ENCODE measurements at places on chromosomes 1 and 21.

DNA sequence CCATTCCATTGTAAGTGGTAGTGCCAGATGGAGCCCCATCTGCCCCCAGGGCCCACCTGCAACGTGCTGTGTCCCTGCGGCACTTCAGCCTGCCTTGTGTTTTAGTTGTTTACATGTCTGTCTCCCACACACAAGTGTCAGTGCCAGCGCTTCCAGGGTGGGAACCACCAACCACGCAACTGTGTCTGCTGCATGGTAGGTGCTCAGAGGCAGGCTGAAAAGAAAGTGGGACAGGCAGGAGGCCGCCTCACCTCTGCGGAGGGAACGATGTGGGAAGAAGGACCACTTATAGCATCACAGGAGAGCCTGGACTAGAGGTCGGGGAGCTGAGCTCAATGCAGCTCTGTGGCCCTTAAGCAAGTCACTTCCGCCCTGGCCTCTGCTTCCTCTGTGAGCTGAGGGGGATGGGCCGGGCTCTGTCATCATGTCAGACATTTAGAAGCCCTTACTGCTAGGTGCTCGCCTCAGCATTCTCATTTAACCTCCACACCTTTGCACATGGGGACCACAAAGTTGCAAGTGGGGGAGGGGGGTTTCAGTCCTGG lies 17.9 kb downstream of the SLC9A1 start:
- no peak for DNase-seq

DNA sequence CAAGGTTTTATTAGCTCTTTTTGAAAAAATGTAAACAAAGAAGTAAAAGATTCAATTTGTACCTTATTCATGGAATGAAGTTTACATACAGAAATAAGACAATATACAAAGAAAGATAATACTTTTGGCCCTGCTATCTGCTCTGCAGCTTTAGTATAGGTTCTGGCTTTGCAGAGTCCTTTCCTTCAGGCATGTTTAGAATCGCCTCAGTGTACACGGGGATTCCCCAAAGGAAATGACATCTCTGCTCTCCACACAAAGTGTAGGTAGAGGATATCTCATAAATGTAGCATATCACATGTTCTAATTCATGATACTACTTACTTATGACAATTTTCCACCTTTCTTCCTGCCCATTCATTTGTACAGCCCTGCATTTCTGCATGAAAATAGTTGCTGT lies 222.6 kb upstream of the DPYD start:
- DNase-seq: no peak

- DNase-seq: no peak
Observed at GRCh38 chr1:95095833-95096217, 21.3 kb upstream of the TLCD4 start.

DNA sequence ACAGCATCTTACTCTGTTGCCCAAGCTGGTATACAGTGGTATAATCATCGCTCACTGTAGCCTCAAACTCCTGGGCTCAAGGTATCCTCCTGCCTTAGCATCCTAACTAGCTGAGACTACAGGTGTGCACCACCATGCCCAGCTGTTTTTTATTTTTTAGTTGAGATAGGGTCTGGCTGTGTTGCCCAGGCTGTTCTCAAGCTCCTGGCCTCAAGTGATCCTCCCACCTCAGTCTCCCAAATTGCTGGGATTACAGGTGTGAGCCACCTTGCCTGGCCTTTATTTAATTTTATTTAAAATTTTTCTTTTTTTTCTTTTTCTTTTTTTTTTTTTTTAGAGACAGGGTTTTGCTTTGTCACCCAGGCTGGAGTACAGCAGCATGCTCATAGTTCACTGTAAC lies 9.2 kb downstream of the MAP7D1 start:
- no peak for DNase-seq

DNA sequence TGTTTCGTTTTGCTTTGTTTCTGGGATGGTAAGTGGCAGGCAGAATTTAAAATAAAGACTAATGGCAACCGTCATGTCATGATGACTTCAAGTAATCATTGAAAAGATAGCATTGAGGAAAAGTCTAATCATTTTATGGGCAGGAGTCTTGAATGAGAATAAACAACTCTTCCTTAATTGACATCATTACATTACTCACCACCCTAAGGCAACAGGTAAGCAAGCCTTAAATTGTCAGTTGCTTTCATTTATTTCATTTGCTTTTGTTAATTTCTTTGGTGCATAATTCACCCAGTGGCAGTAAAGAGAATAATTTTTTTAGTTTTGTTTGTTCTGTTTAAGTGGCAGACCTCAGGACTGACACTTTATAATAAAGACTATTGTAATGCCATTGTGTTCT lies 669.0 kb downstream of the RWDD3 start:
- DNase-seq: no peak

DNA sequence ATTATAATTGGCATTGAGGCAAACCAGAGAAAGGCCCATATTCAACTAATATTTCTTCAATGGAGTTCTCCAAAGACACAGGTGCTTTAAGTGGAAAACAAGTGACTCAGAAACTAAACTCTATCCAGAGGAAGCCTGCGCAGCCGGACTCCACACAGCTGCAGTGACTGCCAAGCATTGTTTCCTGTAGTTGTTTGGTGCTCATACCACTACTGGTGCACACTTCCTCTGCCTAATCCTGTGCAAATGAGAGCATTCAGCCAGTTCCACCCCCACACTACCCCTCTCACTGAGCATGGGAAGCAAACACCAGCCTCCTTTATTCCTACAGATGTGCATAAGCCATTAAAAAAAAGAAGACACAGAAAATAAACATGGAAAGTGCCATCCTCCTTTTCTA lies 102.9 kb downstream of the VAV3 start:
- no peak for DNase-seq

GRCh38 chr1:231679109-231679508 lies 52.5 kb downstream of the DISC1 start:
- no peak for DNase-seq

DNA sequence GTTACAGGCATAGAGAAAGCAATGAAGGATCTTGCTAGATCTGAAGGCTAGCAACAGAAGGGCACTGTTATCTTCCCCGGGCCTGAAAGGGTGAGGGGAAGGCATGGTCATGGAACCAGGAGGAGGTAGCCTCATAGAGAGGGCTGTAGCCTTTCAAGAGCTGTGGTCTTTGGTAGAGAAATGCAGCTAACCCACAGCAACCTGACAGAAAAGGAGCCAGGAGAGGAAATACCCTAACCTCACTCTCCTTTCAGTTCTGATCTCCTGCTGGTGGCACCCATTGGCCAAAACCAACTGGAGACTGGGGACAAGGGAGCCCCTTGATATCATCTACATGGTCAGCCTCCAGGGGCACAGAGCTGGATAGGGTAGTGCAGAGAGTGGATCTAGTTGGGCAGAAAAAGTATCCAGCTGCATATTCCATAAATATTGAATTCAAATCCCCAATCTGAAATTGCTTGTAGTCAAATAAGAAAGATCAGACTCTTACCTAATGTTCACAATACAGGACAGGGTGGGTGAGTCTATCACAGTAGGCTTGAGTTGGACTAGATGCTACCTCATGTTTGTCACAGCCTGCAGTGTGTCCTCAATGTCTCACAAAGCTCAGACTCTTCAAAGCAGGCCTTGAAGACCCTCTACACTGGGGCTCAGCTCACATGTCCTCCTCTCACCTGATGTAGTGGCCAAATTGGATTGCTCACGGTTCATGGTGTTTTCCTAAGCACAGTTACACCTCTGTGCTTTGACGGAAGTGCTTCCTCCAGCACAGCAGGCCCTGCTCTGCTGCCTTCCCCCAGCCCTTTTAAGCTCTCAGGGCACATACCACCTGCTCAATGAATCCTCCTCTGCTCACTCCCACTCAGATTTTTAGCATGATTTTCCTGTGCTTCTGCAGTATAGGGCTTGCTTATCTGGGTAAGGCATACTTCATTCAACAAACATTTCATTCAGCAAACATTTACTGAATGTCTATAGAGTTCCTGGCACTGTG lies 74.1 kb upstream of the JUN start:
- no peak for DNase-seq

DNA sequence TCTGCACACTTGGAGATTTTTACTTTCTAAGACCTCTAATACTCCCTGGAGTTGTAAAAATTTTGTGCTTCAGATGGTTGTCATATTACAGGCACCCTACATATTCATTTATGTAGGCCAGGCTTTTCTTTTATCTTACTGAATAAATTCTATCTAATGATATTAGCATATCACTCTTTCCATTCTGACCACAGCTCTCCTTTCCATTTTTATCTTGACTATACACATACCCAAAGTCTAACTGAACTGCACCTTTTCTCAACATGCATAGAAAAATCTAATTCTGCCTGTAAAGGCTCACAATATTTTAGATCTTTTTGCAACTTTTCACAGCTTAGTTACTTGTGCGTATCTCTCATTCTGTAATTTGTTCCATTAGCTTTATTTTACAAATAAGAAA lies 52.7 kb upstream of the TSHB start:
- DNase-seq: no peak

DNA sequence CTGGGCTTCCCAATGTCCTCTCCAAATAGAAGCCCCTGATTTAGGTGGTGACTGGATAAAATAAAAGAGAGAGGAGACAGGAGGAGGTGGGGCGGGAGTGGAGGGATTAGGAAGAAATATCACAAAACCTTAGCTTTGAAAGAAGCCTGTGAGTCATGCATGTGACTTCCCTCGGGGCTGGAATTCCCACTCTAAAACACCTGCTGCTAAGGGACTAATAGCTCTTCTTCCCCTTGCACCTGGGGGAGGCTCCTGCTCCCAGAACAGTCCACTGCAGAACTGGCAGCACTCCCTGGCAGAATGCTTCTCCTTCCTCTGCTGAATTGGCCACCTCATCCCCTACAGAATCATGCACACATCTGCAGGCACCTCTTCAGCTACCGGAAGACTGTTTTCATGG lies 207.2 kb downstream of the ATG4C start:
- no peak for DNase-seq

DNA sequence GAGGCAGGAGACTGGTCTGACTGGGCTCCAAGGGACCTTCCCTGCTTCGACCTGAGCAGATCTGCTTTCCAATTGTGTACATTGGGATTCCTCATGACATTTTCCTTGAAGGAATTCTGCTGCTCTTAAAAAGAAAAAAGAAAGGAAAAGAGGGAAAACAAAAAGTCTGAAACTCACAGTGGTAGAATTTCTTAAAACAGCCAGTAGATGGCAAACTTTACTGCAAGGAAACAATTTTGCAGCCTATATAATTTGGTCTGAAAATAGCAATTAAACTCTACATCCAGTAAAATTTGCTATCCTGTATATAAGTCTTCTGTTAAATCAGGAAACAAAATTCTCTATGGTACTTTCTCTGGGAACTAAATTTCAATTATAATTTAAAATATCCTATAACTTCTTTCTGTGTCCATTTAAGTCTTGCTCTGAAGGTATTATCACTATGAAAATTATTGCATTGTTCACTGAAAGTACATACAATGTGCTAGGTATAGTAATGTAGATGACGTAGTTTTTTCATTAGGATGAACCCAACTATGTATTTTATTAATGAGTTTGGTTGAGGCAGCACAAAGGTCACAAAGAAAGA lies 59.8 kb downstream of the CRB1 start:
- no peak for DNase-seq

GRCh38 chr1:98184856-98185255 lies 264.0 kb upstream of the DPYD start:
- no peak for DNase-seq

DNA sequence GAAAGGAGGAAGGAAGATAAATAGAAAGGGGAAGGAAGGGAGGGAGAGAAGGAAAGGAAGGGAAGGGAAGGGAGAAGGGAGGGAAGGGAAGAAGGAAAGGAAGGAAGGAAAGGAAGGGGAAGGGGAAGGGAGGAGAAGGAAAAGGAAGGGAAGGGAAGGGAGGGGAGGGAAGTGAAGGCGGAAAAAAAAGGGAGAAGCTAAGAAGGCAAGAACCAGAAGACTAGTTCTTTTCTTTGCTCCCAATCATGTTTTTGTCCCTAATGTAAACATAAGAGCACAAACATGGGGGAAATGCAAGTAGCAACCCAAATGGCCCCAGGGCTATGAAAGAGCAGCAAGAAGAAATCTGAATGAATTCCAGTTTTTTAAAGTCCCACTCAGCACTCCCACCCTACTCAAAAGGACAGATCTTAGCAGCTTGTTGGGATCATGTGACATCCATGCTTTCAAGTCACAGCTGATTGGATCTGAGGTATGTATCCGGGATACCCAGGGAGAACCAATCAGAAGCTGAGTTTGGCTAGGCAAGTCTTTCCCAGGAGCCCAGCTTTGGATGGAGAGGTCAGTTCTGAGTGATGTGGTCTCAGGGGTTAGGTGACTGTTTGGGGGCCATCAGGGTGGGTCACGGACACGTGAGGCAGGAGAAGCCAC lies 24.2 kb upstream of the FHAD1 start:
- no peak for DNase-seq

DNA sequence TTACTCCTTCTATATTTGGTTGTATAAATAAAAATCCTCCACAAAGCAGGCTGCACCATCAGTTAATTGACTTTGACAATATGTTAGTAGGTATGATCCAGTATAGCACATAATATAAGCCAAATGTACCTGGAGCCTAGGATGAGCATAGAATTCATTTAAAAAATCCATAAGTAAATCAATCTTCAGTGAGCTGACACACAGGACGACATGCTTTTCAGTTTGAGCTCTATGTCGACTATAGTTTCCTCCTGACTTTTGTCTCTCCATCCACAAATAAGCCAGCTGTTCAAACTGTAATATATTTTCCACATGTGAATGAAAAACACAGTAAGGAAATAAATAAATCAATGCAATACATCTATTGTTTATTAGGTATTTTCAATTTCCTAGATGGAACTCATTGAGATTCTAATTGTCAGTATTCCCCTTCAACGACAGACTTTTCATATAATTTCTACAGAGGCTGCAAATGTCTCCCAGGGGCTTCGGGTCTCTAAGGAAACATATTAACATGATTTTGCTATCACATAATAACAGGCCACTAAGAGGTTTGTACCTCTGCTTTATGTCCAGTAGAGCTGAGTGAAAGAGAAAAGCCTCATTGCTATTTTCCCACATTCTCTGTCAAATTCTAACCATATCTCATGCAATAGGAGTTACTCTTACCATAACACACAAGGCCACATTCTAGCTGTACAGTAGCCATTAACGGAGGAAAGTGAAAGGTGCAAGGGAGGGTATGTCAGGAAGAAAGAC lies 180.1 kb downstream of the KCNT2 start:
- no peak for DNase-seq

DNA sequence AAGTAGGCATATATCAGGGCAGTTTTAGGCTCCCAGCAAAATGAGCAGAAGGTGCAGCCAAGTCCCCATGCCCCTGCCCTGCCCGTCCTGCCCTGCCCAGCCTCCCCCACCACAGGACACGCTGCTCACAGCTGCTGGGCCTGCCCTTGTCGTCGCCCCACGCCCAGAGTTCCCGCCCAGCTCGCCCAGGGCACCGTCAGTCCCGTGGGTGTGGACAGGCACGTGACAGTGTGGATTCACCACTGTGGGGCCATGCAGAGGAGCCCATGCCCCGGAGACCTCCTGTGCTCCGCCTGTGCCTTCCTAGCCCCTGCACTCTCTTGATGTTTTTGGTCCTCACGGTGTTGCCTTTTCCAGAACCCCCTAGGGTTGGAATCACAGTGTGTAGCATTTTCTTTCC lies 7.0 kb downstream of the FAAP20 start:
- no peak for DNase-seq

DNA sequence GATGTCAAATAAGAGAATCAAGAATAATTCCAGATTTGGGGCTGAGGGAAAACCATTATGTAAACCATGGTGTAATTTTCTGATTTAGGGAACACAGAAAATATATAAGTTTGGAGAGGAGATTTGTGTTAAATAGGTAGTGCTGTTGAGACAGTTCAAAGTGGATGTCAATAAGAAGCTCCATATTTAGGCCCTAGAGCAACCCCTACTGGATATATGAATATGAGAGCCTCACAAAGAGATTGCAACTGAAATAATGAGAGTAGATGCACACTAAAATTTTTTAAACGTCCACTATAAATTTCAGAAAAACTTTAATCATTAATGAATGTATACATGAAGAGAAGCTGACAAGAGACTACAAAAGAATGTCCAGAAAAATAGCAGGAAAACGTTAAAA lies 1447.8 kb upstream of the PRMT6 start:
- no peak for DNase-seq
